Right ventricle myocardium inferior (tissue), 1 donor: ENCODE measurements at places on chromosomes 16 and 17.

DNA sequence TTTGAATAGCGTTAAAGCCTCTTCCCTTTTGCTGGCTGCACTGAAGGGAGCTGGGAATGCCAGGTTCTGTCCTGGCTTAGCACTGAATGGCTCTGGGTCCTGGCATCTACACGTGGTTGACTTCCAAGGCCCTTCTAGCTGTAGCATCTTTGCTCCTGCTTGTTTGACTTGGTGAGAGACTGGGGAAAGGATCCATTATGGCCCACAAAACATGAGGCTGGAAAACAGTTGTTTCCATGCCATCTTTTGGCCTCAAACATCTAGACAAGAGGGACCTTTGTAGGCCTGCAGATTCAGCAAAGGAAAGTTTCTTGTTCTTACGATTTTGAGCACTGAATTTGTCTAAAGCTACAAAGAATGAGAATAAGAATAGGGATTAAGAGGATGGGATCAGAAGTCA, 32.5 kb downstream of the EPN2 start:
- DNase-seq: no peak

- DNase-seq: no peak
Measured at GRCh38 chr17:47352848-47353247, 29.1 kb downstream of the EFCAB13 start.

DNA sequence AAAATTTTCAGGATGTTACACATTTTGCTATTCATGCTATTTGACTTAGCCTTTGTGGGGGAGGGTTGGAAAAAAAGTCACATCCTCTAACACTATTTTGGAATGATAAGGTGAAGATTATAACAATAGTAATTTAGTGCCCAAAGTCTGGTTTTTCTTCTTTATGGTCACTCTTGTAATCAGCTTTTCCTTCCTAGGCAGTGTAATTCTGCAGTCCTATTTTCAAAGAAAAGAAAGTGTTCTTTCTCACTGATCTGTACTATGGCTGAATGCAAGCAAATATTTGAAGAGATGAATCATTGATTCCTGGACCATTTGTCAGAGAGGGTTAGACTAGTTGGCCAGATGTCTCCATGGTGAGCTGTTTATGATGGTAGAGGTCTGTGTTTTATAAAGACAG, 8.4 kb downstream of the RSPRY1 start:
- no peak for DNase-seq

DNA sequence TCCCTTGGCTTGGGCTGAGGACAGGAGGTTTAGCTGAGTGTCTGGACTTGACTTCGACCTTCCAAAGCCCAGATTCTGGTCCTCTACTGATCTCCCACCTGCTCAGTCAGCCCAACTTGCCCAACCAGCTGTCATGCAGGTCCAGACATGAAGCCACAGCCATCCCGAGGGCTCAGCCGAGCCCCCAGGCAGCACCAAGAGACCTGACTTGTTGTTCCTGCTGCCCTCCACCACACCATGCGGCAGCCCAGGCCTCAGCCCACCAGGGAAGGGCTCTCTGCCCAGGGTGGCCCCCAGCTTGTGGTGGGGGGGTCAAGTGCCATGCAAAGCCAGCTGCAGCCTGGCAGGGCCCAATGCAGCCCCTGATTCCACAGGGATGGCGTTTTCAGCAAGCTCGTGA, 17.2 kb upstream of the CACNG4 start:
- DNase-seq: no peak

DNA sequence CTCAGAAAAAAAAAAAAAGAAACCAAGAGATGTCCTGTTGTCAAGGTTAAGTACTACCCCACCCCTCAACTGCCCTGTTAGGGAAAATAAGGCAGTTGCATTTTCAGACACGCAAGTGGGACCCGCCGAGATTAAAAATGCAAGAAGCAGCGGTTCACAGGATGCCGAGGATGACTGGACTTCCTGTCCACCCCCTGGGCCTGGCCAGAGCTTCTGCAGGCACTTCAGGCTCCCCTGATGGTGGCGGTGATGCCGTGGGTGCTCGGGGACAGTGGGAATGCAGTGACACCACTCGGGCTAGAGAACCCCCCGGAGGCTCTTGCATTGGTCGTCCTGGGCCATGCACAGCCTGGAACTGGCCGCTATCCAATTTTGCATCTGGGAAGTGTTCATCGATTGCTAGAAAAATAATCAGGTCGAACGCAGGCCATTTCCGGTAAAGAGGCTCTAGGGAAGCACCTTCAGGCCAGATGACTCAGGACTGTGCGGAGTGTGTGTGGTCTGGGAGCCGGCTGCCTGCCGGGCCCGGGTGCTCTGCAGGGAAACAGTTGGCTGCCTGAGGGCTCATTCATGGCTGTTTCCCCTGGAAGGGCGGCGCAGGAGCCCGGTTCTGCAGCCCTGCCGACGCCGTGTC, 13.4 kb upstream of the CRISPLD2 start:
- DNase-seq: peak; percentile 86

DNA sequence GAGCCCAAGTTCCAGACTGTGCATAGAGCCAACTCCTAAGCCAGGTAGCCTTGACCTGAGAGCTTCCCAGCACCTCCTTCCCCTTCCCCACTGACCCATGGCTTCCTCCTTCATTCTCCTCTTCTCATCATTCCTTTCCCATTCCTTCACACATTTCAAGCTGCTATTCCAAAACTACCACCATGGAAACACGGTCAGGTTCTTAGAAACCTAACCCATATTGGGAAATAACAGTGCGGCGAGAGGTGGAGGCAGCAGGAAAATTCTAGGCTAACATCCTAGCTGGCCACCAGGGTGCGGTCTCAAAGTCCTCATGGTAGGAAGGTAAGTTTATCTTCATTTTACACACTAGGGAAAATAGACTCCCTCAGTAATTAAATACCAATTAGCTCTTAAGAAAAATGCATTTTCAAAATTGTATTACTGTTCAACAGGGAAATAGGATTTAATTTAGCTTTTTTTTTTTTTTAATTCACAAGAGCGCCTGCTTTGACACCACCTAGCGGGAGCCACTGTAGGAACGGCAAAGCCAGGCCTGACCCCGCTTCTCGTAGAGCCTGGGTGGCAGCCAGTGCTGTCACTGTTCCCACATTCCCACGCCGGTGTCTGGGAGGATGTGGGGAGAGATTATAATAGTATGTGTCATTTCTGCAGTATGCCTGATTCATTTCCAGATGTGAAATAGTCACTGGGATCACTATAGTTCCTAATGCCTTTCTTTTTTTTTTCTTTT, 14.0 kb upstream of the SPHK1 start:
- peak; percentile 89 for DNase-seq

DNA sequence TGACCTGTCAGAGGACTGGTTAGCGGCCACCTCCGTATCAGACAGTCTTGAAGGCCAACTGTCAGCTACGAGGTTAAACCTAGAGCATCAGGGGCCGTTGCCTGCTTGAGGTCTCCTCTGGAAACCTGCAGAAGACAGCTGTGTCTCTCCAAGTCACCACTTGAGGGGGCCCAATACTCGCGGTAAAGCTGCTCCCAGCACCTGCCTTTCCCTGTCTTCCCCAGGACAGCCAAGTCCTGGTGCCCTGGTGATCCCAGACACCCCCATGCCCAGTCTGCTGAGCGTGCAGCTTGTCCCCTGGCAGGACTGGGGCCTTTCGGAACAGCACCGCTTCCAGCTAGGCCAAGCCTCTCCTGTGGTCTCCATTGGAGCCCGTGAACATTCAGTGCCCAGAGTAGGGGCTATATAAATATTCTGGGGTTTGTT, 80.1 kb downstream of the DNAH17 start:
- peak; percentile 82 for DNase-seq
